ENCODE measurements at places on chromosomes 13 and 19.

DNA sequence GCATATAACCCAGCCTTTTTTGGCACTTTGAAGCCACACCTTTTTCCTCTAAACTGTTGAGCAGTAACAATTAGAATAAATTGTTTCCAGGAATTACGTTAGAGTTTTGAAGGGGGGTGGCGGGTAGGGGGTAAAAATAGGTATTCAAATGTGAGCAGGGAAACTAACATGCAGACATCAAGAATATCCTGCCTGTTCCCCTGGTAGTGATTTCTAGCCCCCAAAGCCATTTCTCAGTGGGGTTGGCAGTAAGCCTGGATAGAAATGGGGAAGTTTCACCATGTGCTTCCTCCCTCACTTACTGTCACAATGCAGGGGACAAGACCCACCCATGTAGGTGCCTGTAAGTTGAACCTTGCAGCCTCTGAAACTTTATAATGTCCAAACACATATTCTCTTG, 3.8 kb downstream of the DOCK9 start:
- DNase-seq, result no peak

GRCh38 chr19:40286971-40287421, 1.9 kb upstream of the AKT2 start:
- DNase-seq, result no peak

GRCh38 chr13:65603160-65603559, 1627.0 kb downstream of the PCDH9 start:
- DNase-seq, result no peak

- no peak for DNase-seq
Observed at GRCh38 chr13:49645451-49645850, 17.1 kb downstream of the ARL11 start.

DNA sequence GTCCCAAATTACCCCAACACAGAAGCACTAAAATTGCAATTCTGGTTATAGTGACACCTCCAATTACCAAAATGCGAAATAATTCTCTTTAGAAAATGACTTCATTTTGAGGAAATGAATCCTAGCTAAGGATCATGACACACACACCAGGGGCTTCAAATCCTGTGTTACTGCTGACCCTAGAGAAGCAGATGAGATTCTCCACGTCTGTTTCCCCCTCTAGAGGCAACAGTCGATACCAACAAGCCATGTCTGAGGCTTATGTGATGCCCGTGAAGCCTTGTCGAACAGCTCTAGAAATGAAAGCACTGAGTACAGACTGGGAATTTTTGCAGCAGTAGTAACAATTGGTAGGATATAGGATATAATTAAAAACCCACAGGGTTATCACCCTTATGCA, 153.6 kb upstream of the TMTC4 start:
- no peak for DNase-seq

DNA sequence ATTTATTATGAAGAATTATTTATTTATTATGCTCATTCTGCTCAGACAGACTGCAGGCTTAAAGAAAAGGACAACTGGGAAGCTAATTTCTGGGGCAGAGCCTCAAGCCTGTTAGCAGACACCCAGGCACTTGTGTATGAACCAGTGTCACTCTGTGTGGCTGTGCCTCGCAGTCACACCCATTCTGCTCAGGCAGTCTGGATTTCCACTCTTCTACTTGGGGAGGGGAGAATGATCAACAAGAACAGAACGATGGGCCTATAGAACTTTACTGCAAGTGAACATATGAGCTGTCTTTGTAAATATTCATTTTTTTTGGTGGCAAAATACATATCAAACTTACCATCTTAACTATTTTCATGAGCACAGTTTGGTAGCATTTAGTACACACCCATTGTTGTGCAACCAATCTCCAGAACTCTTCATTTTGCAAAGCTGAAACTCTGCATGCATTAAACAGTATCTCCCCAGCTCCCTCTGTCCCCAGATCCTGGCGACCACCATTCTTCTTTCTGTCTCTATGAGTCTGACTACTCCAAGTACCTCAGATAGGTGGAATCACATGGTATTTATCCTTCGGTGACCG, 181.7 kb downstream of the NUFIP1 start:
- no peak for DNase-seq

- DNase-seq, result no peak
Observed at GRCh38 chr19:3745363-3746045, 16.0 kb downstream of the APBA3 start.

- DNase-seq, result no peak
Observed at GRCh38 chr13:44902738-44903137, 86.5 kb downstream of the NUFIP1 start.

- DNase-seq, result peak; percentile 27
Observed at GRCh38 chr19:3708207-3708931, at the start of gene TJP3. Gene TJP3, plus strand, starts transcription at chr19:3708384. Its CDS starts 20,049 bp downstream, at chr19:3728433.

DNA sequence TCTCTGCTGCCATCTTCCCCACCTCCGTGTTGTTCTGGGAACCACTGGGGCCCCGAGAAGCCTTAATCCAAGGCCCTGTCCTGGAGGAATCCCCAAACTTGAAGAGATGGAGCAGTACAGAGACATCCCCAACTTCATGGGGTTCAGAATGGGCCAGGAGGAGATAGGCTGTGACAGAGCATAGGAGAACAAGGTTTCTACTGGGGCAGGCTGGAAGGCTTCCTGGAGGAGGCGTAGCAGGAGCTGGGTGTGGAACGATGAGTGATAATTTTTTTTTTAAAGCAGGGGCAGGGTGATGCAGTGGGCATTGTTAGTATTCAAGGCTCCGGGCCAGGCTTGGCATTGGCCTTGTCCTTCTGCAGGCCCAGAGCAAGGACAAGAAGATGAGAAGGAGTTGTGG, 3.3 kb downstream of the CYP4F8 start:
- DNase-seq, result no peak

DNA sequence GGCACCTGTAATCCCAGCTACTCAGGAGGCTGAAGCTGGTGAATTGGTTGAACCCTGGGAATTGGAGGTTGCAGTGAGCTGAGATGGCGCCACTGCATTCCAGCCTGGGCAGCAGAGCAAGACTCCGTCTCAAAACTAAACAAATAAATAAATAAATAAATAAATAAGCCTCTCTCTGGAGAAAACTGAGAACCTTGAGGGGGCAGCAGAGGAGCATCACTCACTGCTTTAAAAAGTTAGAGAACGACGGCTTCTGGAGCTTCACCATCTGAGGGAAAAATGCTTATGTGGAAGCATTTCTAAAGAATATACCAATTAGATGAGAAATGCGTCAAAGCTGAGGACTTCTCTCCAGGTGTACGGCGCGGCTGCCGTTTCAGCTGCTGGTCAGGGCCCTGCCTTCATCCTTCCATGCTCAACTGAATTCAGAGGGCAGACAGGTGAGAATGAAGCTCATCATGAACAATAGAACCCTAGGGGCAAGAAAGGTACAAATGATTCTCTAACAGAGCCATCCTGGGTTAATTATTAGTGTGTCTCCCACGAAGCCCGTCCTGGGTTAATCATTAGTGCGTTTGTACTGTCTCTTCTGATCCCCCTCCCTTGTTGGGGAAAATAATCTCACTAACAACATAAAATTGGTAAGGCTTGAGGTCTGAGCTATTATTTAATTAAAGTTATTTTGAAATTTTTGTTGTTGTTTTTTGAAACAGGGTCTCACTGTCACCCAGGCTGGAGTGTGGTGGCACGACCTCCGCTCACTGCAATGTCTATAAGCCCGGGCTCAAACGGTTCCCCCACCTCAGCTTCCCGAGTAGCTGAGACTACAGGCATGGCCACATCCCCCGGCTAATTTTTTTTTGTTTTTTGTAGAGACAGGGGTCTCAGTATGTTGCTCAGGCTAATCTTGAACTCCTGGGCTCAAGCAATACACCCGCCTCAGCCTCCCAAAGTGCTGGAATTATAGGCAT, 80.1 kb downstream of the IPO5 start:
- peak; percentile 79 for DNase-seq

- no peak for DNase-seq
Observed at GRCh38 chr13:50476577-50477285, 366.8 kb downstream of the DLEU7 start.

DNA sequence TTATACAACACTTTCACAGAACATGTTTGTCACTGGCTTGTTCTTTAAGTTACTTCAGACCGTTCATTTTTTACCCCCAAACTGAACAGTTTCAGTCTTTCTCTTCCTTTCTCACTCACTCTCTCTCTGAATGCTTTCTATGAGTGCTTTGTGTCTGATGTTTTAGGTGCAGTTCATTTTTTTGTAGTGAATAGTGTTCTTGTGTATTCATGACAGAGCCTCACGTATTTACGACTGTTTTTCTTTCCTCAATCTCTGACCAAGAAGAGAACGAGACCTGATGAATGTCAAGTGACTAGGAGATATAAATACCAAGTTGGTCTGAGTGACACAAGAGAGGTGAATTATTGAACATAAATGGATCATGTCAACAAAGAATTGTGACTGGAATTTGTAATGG, 1525.0 kb upstream of the MIR17HG start:
- no peak for DNase-seq

DNA sequence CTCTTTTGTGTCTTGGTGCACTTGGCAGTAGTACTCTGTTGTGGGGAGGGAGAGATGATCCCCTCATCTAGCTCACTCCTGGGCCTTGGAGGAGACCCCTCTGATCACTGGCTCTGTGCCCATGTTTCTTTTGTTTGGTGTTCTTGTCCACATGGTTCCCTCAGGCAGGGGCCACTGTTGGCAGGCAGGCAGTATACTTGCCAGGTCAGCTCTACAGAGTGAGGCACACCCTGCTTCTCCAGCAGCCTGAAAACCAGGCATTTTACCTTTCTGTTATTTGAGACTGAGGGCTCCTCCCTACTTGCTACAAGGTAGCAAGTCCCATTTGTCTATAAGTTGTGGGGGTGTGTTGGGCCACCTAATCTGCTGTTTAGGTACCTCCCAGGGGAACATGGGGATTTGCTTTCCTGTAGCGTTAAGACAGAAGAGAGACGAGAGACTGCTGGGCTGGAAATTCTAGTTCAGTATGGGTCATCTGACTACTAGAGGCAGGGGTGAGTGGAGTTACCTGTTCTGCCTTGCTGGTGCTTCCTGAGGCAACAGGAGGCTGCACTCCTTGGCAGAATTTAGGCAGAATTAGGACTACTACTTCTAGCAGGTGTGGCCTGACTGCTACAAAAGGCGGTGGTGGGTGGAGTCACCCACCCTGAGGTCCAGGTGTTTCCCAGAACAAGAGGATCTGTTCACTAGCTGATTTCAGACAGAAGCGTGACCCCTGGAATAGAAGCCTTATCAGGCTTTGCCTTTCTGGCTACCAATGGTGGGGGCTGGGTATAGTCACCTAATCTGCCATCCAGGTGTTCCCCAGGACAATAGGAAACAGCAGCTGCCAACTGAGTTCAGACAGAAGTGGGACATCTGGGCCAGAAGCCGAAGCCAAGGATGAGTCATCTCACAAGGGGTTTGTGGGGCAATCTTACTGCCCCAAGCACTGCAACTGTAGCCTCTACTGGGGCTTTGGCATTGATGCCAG, 843.0 kb upstream of the ATXN8OS start:
- no peak for DNase-seq

DNA sequence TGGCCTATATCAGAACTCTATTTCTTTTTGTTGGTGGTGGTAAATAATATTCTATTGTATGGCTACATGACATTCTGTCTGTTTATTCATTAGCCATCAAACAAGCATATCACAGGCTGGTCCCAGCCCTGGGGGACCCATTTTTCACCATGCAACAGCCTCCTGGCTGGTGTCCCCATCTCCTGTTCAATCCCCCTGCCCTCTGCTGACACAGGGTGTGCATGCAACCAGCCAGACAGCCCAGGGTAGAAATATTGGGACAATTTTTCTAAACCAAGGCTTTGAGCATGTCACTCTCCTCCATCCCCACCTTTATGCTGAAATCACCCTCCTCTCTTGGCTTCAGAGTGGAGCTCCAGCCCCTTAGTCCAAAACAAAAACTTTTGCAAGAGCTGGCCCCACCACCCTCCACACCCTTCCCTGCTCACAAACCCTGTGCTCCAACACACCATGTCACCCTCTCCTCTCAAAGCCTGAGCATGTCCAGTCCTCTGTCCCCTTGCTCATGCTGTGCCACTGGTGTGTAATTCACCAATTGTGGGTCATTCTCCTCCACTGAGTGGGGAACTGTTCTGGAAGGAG, 153.0 kb upstream of the UQCRFS1 start:
- DNase-seq, result no peak

DNA sequence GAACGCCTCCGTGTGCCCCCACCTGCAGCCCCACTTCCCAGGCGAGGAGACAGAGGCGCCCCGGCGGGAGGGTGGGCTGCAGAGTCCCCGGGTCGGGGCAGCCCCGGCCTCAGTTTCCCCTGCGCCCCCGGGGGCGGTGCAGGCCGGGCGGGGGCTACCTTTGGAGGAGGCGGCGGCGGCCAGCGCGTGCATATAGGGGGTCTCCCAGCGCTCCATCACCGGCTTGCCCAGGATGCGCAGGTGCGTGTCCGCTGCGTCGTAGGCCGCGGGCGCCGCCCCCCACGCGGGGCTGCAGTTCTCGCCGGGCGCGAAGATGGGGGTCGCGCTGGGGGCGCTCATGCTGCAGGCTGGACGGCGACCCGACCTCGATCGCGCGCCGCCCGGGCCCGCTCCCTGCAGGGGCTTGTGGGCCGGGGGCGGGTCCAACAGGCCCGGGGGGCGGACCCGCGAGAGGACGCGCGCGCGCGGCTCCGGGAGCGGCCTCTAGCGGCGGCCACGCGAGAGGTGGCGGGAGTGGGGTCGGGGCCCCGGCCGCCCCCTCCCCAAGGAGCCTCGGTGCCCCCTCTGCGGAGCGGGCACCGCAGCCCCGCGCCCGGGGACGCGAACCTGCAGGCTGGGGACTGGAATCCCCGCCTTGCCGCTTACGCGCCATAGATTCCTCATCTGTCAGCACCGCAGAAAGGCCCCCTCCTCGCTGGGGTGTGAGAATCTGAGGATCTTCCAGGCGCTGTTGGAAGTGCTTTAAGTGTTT, at the start of gene GAMT:
Gene GAMT, minus strand, starts transcription at position 405 of the 751 bp plus-strand sequence. Its CDS starts 66 bp downstream, at position 339.
- peak; percentile 49 for DNase-seq

DNA sequence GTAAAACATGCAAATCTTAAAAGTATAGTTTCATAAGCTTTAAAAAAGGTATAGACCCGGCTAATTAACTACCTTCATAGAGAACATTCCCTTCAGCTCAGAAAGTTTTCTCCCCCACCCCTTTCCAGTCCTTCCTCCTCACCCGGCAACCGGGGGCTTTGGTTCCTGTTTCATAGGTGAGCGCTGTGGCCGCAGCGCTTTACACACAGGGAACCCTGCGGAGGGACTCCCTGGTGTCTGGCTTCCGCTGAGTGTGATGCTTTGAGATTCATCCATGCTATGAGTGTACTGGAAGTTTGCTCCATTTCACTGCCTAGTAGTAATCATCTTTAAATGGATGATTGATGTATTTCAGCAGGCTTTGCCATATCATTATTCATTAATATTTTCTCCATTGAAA, 26.0 kb upstream of the PABPC3 start:
- no peak for DNase-seq

- DNase-seq, result no peak
Observed at GRCh38 chr13:84934911-84935310, 864.3 kb downstream of the SLITRK6 start.

DNA sequence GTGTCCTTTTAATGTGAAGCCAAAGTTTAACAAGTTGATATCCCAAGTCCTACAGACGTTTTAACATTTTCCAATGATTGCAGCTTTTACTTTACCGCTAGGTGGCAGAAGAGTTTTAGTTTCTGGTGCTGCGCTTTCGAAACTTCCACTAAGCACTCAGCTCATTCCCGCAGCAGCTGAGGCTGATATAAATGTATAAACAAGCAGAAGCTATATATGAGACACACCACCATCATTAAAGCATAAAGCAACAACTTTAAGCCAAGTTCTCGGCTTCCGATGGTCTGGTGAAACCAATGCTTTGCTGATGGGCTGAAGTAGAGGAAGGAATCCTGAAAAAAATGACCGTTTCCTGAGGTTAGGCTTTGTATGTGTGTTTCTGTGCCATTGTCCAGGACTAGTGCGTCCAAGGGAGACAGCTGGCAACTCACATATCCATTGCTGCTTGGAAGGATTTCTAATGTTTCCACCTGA, 753.9 kb downstream of the OLFM4 start:
- DNase-seq, result peak; percentile 27

GRCh38 chr19:50008532-50008931, 16.6 kb downstream of the VRK3 start:
- DNase-seq, result peak; percentile 8
